Small intestine (tissue), 16 donors: ENCODE measurements at places on chromosomes 5 and 9. TPM values are rescaled to one million over a fixed set of nuclear protein-coding genes. Genes with fewer than 3 reads are reported as not detected.

SLC28A3 gene
- 3.1 TPM for polyA plus RNA-seq

IL5 gene
- not detected for polyA plus RNA-seq

PLPP7 gene
- polyA plus RNA-seq, result 0.34 TPM

- DNase-seq, result no peak
- H3K27ac ChIP-seq, result no peak overlapping the region
- H3K4me1 ChIP-seq, result no peaks in the 10 kb centered on the region
- no peaks in the 10 kb centered on the region for H3K36me3 ChIP-seq
Measured at GRCh38 chr5:100634937-100635534, 99.9 kb downstream of the FAM174A start.

ENTR1 gene
- polyA plus RNA-seq, result 25.7 TPM

DNA sequence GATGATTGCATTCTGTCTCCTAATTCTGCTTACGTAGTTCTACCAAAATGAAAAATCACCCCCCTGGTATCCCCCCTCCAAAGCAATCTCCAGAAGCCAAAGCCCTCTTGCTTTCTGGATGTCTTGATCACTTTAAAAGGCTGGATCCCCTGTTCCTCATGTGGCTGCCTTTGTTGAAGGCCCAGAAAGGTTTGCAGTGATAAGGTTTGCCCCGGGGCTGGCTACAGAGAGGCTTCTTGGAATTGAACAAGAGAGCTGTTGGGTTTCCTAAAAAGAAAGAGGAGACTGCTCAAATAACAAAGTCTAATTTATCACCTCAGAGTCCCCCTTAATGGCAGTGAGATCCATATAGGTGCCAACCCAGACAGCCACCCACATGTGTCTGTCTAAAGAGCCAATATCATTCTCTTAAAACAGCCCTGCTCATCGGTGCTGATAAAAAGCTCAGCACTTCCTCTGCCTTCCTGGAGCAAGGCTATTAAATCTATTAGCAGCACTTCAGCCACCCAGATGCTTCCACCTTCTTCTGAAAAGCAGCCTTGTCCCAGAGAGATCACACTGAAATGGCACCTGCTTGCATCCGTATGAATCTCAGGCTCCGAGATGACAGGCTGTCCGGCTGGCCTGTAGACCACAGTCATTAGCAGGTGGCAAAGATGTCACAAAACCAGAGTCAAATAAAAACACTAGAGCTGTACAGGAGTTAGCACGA, 70.9 kb downstream of the TEX10 start:
- no peaks in the 10 kb centered on the region for H3K4me1 ChIP-seq
- H3K27ac ChIP-seq, result no peak overlapping the region
- no peak for DNase-seq
- peaks cover 20% of the 10 kb centered on the region for H3K36me3 ChIP-seq
- no peaks in the 10 kb centered on the region for H3K27me3 ChIP-seq
- H3K4me3 ChIP-seq, result no peak overlapping the region

PTGES gene
- 6.1 TPM for polyA plus RNA-seq

TICAM2 gene
- 1.4 TPM for polyA plus RNA-seq

- no peak overlapping the region for H3K27ac ChIP-seq
- no peak for DNase-seq
- no peak overlapping the region for H3K4me3 ChIP-seq
- H3K4me1 ChIP-seq, result no peaks in the 10 kb centered on the region
- H3K36me3 ChIP-seq, result no peaks in the 10 kb centered on the region
Measured at GRCh38 chr5:143431789-143432188, 28.3 kb upstream of the NR3C1 start.

DNA sequence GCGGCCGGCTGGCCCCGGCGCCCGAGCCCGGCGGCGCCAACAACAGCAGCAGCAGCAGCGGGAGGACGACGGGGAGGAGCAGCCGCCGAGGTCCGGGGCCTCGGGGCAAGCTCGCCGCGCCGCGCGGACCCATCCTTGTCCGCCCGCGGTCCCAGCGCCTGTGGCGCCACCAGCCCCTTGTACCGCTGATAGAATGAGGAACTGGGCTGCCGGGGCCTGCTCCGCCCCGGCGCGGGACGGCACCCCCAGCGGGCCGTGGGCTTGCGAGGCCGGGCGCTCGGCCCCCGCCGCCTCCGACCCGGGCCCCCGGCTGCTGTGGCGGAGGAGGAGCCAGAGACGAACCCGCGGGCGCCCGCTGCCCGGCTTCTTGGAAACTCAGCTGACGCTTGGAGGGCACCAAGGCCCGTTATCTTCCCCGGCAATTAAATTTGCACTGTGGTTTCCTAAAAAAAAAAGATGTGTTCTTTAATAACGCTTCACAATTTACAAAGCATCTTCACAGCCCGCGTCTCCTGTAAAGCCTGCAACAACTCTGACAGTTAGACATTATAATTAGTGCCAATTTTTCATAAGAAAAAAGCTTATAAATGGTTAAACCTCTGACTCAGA, at the start of gene ARSB:
ARSB (minus strand) TSS at position 195 of the 609 bp plus-strand sequence; CDS start at position 133, 62 bp downstream.
- no peak for DNase-seq
- H3K27ac ChIP-seq, result peak within 1 kb of the TSS; percentile 82
- H3K4me1 ChIP-seq, result peaks cover 25% of the 10 kb centered on the region
- H3K4me3 ChIP-seq, result peak within 1 kb of the TSS; percentile 85
- no peaks in the 10 kb centered on the region for H3K36me3 ChIP-seq

- no peaks in the 10 kb centered on the region for H3K36me3 ChIP-seq
- no peak overlapping the region for H3K4me3 ChIP-seq
- H3K27me3 ChIP-seq, result no peaks in the 10 kb centered on the region
- no peaks in the 10 kb centered on the region for H3K4me1 ChIP-seq
- no peak for DNase-seq
Measured at GRCh38 chr5:142576303-142576702, 109.6 kb downstream of the FGF1 start.

- H3K36me3 ChIP-seq, result no peaks in the 10 kb centered on the region
- no peaks in the 10 kb centered on the region for H3K27me3 ChIP-seq
- no peak overlapping the region for H3K27ac ChIP-seq
- no peaks in the 10 kb centered on the region for H3K4me1 ChIP-seq
- DNase-seq, result no peak
Measured at GRCh38 chr9:33619666-33620404, 95.8 kb downstream of the ANKRD18B start.

C6 gene
- 0.27 TPM for polyA plus RNA-seq

CNTFR gene
- polyA plus RNA-seq, result 8.7 TPM

RANBP17 gene
- polyA plus RNA-seq, result 0.81 TPM

DNA sequence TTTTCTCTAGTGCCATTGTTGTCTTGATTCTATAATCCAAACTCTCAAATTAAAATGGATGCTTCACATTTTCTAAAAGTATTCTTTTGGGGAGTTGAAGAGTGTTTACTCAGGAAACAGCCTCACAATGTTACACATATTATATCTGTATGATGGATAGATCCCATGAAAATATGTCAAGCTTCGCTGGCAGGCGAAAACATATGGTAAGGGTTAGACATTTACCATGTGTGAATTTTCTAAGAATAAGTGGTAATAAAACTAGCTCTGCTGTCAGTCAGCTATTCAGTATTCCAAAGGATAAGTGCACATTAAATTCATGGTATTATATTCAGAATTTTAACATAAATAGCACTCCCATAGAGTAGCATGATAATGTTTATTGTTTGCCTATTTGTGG, 13.3 kb upstream of the ADCY2 start:
- H3K27ac ChIP-seq, result no peak overlapping the region
- DNase-seq, result no peak
- H3K36me3 ChIP-seq, result no peaks in the 10 kb centered on the region
- H3K4me3 ChIP-seq, result no peak overlapping the region

DNA sequence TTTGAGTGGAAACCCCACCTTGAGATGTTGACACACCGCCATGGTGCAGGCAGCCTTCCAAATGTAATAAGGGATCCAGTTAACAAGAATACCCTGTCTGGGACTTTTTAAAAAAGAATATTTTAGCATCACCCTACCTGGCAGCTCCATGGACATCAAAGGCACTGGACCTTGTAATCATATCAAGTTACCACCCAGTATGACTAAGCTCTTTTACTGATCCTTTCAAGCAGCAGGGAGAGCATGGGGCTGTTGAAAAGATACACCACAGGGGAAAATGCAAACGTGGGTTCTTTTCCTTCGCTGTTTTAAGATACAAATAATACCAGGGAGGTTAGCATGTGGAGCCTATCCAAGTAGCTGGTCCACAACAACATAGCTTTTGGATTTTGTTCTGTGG, 211.2 kb downstream of the SAXO1 start:
- H3K27me3 ChIP-seq, result no peaks in the 10 kb centered on the region
- H3K4me3 ChIP-seq, result no peak overlapping the region
- H3K27ac ChIP-seq, result no peak overlapping the region
- DNase-seq, result no peak
- H3K36me3 ChIP-seq, result no peaks in the 10 kb centered on the region

CORO2A gene
- 45.3 TPM for polyA plus RNA-seq

SLC9A3 gene
- 178 TPM for polyA plus RNA-seq

GRCh38 chr5:133364936-133365707, 247.2 kb downstream of the FSTL4 start:
- no peak overlapping the region for H3K27ac ChIP-seq
- H3K4me1 ChIP-seq, result no peaks in the 10 kb centered on the region
- DNase-seq, result no peak

DNA sequence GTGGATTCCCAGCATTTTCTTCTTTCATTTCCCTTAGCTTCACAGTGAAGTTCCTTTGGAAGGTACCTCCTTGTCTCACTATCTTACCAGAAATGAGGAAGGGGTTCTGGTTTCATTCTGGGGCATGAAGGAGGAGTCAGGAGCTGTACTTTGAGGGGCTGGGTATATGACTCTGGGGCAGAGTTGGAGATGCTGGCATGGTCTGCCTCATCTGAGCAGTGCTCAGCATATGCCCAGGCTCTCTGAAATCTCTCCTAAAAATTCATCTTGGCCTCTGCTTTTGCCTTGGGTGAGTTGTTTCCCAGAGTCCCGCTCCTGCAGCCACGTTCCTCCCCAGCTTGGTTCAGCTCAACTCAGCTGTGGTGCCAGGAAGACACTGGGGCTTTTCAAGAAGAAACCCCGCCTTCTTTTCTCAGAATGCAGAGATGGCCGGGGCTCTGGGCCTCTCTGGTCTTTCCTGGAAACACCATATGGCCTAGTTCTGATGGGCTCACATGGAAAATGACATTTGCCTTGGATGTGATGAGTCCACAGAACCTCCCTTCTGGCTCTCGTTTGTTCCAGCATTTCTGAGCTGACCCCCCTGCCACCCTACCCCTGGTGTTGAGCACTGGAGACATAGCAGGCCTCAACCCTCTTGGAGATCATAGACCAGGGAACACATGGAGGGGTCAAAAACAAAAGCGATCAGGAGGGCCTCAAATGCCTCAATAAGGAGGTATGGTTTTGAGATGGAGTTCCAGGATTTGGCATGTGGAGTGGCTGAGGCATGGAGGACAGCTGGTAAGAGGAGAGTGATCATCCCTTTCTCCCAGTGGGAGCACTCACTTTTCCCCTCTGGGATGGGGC, 12.0 kb upstream of the TGFBR1 start:
- DNase-seq, result peak; percentile 41
- H3K27ac ChIP-seq, result no peak overlapping the region
- no peaks in the 10 kb centered on the region for H3K4me1 ChIP-seq
- H3K36me3 ChIP-seq, result no peaks in the 10 kb centered on the region
- no peaks in the 10 kb centered on the region for H3K27me3 ChIP-seq
- no peak overlapping the region for H3K4me3 ChIP-seq

DNA sequence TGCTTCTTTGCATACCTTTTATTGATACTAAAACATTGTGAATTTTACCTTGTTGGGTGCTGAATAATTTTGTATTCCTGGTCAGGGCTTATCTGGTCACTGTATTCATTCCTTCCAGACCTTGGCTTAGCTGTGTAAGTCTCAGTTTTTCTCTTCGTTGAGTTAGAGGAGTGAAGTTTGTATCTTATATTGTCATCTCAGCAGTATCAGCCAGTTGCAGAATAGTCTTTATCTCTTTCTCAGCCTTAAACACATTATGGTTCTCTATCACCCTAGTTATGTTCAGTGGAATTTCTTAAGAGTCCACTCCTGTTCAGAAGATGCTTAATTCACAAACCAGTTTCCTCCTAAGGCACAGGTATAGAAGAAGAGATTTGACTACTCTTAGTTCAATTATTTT, 25.2 kb downstream of the MTREX start:
- H3K4me3 ChIP-seq, result no peak overlapping the region
- no peak for DNase-seq
- no peaks in the 10 kb centered on the region for H3K4me1 ChIP-seq
- H3K36me3 ChIP-seq, result peaks cover 3% of the 10 kb centered on the region

- DNase-seq, result peak; percentile 21
- H3K27me3 ChIP-seq, result no peaks in the 10 kb centered on the region
- no peaks in the 10 kb centered on the region for H3K36me3 ChIP-seq
Measured at GRCh38 chr5:72920690-72921502, 34.9 kb upstream of the FCHO2 start.

- no peak overlapping the region for H3K27ac ChIP-seq
- H3K36me3 ChIP-seq, result no peaks in the 10 kb centered on the region
- DNase-seq, result no peak
- peaks cover 2% of the 10 kb centered on the region for H3K27me3 ChIP-seq
- H3K4me1 ChIP-seq, result no peaks in the 10 kb centered on the region
Measured at GRCh38 chr5:141765896-141766551, 84.0 kb upstream of the ARAP3 start.

SLC22A4 gene
- 1.5 TPM for polyA plus RNA-seq

SPINK13 gene
- polyA plus RNA-seq, result 0.18 TPM

DNA sequence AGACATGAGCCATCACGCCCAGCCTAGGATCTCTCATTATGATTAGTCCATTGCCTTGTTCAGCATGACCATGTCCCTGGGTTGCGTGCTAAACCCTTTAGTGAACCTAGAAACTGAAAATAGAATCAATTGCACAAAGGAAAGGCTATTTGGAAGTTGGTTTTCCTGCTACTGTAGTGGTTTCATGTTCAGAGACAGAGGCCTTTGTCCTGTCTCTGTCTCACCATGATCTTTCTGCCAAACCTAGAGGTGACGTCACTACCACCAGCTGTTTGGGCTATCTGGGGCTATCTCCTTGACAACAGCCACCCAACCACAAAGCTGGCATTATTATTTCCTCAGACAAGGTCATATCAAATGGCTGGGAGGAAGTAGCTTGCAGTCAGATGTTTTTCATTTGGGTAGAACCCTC, 4.0 kb upstream of the CDK5RAP2 start:
- H3K4me1 ChIP-seq, result peaks cover 4% of the 10 kb centered on the region
- H3K36me3 ChIP-seq, result no peaks in the 10 kb centered on the region
- peak; percentile 67 for DNase-seq
- H3K4me3 ChIP-seq, result no peak overlapping the region
- H3K27me3 ChIP-seq, result no peaks in the 10 kb centered on the region

HMMR gene
- 1.1 TPM for polyA plus RNA-seq
